Hematopoietic multipotent progenitor cell treated with erythropoietin and hydrocortisone succinate and interleukin-3 and kit ligand, for 17 days (in vitro differentiated cells): ENCODE measurements at places on chromosomes 6 and 20.

DNA sequence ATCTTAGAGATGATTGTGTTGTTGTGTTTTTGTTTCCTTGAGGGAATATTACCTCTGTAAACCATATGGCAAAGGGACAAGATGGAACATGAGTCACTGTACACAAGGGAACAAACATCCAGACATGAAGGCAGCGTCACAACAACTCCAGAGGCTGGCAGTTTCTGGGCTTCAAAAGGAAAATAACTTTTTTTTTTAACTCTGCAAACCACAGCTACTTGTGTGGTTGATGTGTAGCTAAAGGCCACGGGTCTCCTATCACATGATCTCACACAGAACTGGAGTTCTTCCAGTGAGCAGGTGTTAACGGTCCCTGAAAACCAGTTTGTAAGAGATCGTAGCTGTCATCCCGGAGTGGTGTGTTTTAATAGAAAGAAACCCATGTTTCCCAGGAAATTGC, 33.2 kb upstream of the HBS1L start:
- peak; percentile 32 for DNase-seq

DNA sequence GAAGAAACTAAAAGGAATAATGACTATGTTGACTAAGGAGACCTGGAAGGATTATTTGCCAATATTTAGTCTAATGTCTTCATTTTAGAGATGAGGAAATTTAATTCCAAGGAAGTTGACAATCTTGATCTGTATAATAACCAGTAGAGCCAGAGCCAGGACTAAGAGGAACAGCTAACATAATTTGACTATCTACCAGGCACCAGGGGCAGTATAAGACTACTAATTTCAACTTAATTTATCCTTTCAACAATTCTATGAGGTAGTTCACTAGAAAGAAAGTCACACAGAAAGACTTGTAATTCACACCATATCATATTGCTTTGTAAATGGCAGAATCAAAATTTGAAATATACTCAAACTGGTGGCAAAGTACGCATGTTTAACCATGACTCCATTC, 273.0 kb upstream of the STXBP5 start:
- no peak for DNase-seq

DNA sequence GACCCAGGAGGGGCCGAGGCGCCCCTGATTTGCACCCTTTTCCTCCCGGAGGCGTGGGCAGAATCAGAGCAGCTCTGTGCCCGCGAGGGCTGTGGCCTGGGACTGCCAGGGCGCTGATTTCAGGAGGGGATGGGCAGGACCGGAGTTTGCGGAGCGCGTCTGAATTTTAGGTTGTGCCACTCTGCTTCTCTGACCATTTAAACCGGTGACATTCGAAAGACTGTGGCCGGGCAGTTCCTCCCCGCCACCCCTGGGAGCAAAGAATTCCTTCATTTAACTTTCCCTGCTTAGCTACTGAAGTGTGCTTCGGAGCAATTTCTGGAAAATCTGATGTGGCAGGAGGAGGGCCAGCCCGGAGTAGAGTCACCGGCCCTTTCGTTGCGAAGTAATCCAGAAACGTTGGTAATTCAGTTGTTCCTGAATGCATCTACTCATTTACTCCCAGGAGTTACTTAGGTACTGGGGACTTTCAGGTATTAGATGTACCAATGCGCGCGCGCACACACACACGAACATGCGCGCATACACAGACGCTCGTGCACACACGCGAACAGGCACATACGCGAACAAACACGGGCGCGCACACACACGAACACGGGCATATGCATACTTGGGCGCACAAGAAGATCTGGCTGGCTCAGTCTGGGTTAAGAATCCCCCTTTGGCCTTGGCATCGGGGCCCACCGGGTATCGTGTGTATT, 568 bp downstream of the CCDC170 start:
- no peak for DNase-seq

GRCh38 chr6:142953373-142954273, 8.6 kb upstream of the HIVEP2 start:
- no peak for DNase-seq

GRCh38 chr6:128403618-128404444, 116.6 kb downstream of the PTPRK start:
- DNase-seq: no peak

GRCh38 chr6:143513410-143513809, 1.9 kb upstream of the FUCA2 start:
- peak; percentile 12 for DNase-seq

- no peak for DNase-seq
Observed at GRCh38 chr6:29419516-29419915, 4.8 kb downstream of the OR12D1 start.

- no peak for DNase-seq
Observed at GRCh38 chr20:40307997-40308396, 381.0 kb downstream of the MAFB start.

DNA sequence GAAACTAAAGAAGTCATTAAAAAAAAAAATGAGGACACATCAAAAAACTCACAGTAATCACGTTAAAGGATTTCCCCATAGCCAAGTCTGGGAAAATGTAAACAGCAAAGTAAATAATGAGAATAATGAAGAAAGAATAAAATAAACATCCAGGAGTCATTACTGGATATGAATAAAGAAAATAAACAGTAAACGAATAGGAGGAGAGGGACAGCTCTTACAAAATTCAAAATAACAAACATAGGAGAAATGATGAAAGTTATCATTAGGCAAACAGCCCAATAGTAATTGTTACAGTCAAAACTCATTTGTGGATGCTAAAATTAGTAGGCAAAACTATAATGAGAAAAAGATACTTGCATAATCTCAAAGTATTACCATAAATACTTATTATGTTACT, 8.0 kb upstream of the UBD start:
- no peak for DNase-seq

DNA sequence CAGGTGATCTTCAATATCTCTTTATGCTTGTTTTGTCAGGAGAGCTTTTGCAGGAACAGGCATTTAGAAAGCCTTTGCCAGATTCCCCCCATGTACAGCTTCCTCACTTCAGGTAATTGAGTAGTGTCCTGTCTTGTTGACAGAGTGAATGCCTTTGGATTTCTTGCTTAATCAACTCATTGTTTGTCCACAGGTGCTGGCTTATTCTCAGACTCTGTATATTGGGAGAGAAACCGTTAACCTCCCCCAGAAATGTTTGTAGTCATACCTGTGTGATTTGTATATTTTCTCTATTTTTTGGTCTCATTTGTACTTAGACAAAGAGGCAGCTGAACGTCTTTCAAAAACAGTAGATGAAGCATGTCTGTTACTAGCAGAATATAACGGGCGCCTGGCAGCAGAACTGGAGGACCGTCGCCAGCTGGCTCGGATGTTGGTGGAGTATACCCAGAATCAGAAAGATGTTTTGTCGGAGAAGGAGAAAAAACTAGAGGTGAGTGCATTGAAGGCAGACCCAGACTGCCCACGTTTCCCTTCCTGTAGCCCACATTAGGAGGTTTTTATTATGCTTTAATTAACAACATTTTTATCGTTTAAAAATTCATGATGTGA, 32.3 kb downstream of the RPRD1B start:
- DNase-seq: no peak

DNA sequence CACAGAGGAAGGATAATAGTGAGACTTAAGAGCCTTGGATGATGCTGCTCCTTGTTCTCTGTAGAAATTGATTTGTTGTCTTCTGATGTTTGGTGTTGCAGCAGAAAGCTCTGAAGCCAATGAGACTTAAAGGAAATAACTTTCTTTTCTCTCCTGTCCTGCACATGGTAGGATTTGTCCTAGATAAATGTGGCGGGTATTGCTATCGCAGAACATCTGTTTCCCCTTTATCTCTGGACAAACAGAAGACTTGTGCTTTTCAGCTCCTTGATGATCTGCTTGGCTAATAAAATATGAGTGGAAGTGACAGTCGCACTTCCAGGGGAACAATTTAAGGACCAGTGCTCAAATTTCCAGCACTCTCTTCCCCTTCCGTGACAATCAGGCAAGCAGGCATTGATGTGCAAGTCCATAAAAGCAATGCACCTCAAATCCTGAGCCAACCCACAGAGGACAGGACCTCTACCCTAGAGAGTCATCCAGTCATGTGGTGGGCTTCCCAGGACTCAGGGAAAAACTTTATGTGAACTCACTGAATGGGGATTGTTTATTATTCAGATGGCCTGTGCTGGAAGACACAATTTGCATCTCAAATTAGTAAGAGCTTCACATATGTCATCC, 9.9 kb upstream of the NCR2 start:
- DNase-seq: no peak

GRCh38 chr6:37556881-37557644, 57.4 kb upstream of the CCDC167 start:
- no peak for DNase-seq

- DNase-seq: no peak
Observed at GRCh38 chr20:32638848-32639247, 34.9 kb downstream of the C20orf203 start.
